ENCODE measurements at places on chromosomes 2 and 18.

GRCh38 chr2:167759531-167759930, 487.9 kb downstream of the STK39 start:
- no peak for DNase-seq
- no peaks in the 10 kb centered on the region for H3K36me3 ChIP-seq
- H3K4me1 ChIP-seq: no peaks in the 10 kb centered on the region
- no peak overlapping the region for H3K27ac ChIP-seq
- no peak overlapping the region for H3K4me3 ChIP-seq

DNA sequence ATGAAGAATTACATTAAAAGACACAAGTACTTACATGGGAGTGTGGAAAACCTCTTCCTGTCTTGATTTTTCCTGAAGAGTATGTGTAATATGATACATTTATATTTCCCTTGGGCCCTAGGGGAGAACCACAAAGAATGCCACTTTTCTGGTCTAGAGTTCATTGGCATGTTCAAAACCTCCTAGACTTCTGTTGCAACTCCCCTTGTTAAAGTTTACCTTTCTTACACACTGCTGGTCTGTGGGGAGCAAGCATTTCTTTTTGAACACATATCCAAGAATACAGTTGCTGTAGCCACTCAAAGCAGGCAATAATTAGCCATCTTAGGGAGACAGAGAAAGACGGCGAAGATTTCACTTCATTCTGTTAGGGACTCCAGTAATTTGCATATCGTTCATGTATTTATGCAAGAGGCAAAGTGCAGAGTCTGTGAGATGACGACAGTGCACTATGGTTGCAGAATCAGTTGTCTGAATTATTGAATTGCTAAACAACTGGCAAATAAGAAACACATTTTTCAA, 103.5 kb downstream of the NOL4 start:
- no peaks in the 10 kb centered on the region for H3K27me3 ChIP-seq
- no peak for DNase-seq
- no peak overlapping the region for H3K27ac ChIP-seq
- no peaks in the 10 kb centered on the region for H3K4me1 ChIP-seq
- no peak overlapping the region for H3K4me3 ChIP-seq
- no peaks in the 10 kb centered on the region for H3K36me3 ChIP-seq

GRCh38 chr2:28352610-28353195, 40.0 kb upstream of the FOSL2 start:
- H3K27ac ChIP-seq: no peak overlapping the region
- no peak overlapping the region for H3K4me3 ChIP-seq
- H3K36me3 ChIP-seq: no peaks in the 10 kb centered on the region
- no peak for DNase-seq

DNA sequence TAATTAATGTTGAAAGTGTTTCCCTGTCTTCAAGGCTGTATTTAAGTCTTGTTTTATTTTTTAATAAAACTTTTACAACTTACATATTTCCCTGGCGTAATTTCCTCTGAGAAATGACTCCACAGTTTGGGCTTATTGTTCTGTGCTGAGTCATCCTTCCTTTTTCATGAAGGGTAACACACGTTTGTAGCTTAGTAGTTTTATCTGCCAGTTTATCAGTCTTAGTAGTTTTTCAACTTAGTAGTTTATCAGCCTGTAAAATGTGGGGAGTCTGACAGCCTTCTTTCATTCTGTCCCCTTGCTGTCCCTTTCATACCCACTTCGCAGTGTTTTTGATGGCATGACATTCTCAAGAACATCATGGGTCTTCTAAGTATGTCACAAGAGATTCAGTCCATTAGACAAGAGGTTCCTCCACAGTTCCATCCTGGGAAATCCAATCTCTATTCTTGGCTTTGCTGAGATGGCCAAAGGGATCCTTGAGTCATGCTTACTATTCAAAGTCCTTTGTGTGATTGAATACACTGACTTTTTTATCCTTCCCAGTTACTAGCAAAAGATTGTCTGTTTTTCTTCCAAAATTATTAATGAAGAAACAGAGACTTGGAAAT, 60.0 kb upstream of the SGPP2 start:
- H3K4me1 ChIP-seq: no peaks in the 10 kb centered on the region
- peaks cover 2% of the 10 kb centered on the region for H3K27me3 ChIP-seq

- no peak for DNase-seq
- H3K27ac ChIP-seq: no peak overlapping the region
- no peak overlapping the region for H3K4me3 ChIP-seq
- H3K4me1 ChIP-seq: no peaks in the 10 kb centered on the region
Observed at GRCh38 chr2:139259422-139260051, 479.3 kb upstream of the NXPH2 start.

GRCh38 chr2:191382801-191383200, 137.6 kb downstream of the MYO1B start:
- peaks cover 25% of the 10 kb centered on the region for H3K4me1 ChIP-seq
- DNase-seq: no peak
- H3K27me3 ChIP-seq: no peaks in the 10 kb centered on the region
- peaks cover 14% of the 10 kb centered on the region for H3K36me3 ChIP-seq
- H3K27ac ChIP-seq: no peak overlapping the region

- H3K4me1 ChIP-seq: peaks cover 36% of the 10 kb centered on the region
- peaks cover 9% of the 10 kb centered on the region for H3K36me3 ChIP-seq
- H3K27me3 ChIP-seq: no peaks in the 10 kb centered on the region
- H3K4me3 ChIP-seq: peak overlapping the region; percentile 88
- DNase-seq: peak; percentile 64
Observed at GRCh38 chr2:86623043-86623493, 597 bp downstream of the RNF103 start.

DNA sequence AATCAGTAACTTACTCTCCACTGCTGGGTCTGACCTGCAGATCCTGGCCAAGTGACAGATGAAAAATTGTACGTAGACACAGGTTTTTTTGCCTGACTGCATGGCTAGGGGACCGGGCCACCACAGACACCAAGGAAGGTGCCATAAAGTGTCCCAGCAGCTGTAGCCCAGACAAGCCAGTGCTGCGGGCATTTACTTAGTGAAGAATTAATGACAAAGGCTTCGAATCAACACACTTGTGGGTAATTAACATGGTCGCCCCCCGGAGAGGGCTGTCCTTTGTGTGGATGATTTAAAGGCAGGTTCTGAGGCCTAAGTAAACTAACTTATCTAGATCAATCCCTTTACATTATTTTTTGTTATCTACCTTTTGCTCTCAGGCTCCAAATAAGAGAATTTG, 1709.1 kb upstream of the LRRTM1 start:
- H3K4me3 ChIP-seq: no peak overlapping the region
- DNase-seq: no peak
- no peak overlapping the region for H3K27ac ChIP-seq
- H3K4me1 ChIP-seq: no peaks in the 10 kb centered on the region
- no peaks in the 10 kb centered on the region for H3K36me3 ChIP-seq

DNA sequence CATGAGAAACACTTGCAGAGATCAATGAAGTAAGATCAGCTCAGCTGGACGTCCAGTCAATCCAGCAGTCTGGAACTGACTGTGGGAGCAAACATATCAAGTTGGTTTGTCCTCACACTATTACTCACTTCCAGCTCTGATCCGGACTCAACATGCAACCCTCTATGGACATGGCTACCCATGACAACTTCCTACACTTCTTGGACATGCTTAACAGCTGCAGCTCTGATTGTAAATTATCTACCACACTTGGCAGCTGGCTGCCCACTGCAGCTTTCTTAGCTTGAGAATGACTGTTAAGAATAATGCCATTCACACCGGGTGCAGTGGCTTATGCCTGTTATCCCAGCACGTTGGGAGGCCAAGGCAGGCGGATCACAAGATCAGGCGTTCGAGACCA, 429.8 kb downstream of the EPHA4 start:
- H3K4me3 ChIP-seq: no peak overlapping the region
- no peak overlapping the region for H3K27ac ChIP-seq
- no peak for DNase-seq
- H3K36me3 ChIP-seq: no peaks in the 10 kb centered on the region
- no peaks in the 10 kb centered on the region for H3K27me3 ChIP-seq

GRCh38 chr2:232511336-232511890, 8.8 kb upstream of the PRSS56 start:
- no peak overlapping the region for H3K27ac ChIP-seq
- no peaks in the 10 kb centered on the region for H3K36me3 ChIP-seq
- peaks cover 14% of the 10 kb centered on the region for H3K27me3 ChIP-seq
- H3K4me1 ChIP-seq: no peaks in the 10 kb centered on the region
- H3K4me3 ChIP-seq: no peak overlapping the region
- DNase-seq: no peak

DNA sequence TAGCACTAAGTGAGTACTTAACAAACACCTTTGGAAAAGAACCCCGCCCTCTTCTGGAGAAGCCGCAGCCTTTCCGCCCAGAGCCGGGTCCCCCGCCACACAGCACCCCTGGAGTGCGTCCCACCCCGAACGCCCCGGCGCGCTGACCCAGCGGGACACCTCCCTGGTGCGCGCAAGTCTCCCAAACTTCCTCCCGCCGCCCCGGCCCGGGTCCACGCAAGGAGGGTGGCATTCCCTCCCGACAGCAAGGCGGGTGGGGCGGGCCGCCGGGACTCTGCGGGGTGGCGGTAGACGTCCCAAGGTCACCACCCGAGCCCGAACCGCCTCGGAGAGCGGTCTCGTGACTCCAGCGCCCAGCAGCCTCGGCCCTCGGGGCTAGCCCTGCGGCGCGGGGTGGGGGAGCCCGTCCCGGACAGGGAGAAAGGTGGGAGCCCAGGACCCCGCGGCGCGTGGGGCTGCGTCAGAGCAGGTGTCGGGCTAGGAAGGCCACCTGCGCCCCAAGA, 598 bp downstream of the CCDC93 start:
- no peak overlapping the region for H3K27ac ChIP-seq
- H3K36me3 ChIP-seq: peaks cover 10% of the 10 kb centered on the region
- H3K4me3 ChIP-seq: peak overlapping the region; percentile 90
- H3K4me1 ChIP-seq: peaks cover 38% of the 10 kb centered on the region

DNA sequence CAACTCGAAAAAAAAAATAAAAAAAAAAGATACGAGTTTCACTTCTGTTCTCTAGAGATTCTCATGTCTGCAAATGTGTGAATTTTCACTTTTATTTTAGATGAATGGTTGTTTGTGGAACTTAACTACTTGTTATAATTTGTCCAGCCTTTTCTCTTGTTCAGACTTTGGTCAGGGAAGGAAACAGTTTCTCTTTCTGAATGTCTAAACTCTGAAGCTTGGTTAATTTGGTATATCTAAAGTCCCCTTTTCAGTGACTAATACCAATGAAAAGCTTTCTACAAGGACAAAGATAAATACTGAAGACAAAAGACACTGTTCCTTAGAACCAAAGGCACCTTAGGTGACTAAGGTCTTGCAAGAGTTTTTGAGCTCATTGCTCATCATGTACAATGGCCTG, 144.4 kb upstream of the PIEZO2 start:
- H3K27ac ChIP-seq: no peak overlapping the region
- no peak for DNase-seq
- H3K4me3 ChIP-seq: no peak overlapping the region
- no peaks in the 10 kb centered on the region for H3K27me3 ChIP-seq
- no peaks in the 10 kb centered on the region for H3K36me3 ChIP-seq
- no peaks in the 10 kb centered on the region for H3K4me1 ChIP-seq

DNA sequence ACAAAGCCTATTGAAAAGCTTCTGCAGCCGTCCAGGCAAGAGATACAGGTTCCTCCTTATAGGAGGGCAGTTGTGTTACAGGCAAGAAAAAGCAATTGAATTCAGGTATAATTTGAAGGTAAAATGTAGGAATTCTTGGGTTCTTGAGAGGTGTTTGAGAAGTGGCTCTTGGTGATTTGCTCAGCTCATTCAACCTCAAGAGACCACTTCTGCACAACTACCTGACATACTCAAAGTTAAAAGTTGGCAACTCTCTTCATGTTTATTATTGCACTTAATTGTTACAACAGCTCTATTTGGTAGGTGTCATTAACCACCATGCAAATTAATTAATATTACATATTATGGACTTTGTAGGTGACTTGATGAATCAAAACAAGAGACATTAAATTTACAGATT, 753.2 kb downstream of the ADCYAP1 start:
- no peaks in the 10 kb centered on the region for H3K4me1 ChIP-seq
- H3K4me3 ChIP-seq: no peak overlapping the region
- H3K27me3 ChIP-seq: no peaks in the 10 kb centered on the region
- H3K27ac ChIP-seq: no peak overlapping the region
- H3K36me3 ChIP-seq: no peaks in the 10 kb centered on the region
- no peak for DNase-seq
